ENCODE measurements at places on chromosomes 11 and 22.

GRCh38 chr11:67562963-67563704 is 20.5 kb upstream of the GSTP1 start:
- DNase-seq: no peak

- no peak for DNase-seq
Measured at GRCh38 chr11:35247863-35248262, 108.9 kb downstream of the CD44 start.

- DNase-seq: no peak
Measured at GRCh38 chr22:41565403-41566054, 4.7 kb downstream of the CSDC2 start.

- DNase-seq: no peak
Measured at GRCh38 chr22:39259666-39260065, 14.9 kb upstream of the PDGFB start.

- DNase-seq: no peak
Measured at GRCh38 chr11:37858398-37858797, 1260.4 kb upstream of the RAG2 start.

- DNase-seq: no peak
Measured at GRCh38 chr11:117175781-117176180, 2.8 kb upstream of the SIDT2 start.

DNA sequence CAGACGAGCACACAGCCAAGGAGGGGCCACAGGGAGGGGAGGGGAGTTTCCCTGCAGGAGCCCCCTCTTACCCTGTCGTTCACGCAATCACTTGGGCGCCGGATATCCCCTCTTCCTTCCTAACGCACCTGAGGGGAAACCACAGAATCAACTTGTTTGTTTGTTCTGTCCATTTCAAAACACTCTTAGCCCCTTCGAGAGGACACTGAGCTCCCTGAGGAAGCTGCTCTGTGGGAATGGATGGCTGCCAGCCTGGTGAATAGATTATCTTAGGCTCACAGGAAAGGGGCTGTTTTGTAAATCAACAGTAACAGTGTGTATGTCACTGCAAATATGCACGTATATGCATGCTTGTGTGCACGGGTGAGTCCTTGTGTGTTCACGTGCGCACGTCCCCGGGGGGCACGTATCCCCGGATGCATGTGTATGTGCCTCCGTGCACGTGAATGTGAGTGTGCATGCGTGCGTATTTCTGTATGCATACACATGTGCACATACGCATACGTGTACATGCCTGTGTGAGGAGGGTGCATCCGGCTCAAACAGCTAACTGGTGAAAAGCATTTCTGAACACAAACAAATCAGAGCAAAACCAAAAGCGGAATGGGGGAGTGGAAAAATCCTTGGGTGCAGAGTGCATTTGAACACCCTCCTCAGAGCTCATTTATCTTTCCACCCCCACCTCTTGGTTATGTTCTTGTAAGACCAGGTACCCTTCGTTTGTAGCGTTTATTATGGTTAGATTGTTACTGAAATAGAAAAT is 7.2 kb downstream of the ARSA start:
- DNase-seq: peak; percentile 71

- no peak for DNase-seq
Measured at GRCh38 chr11:3136546-3137455, 28.3 kb downstream of the OSBPL5 start.

DNA sequence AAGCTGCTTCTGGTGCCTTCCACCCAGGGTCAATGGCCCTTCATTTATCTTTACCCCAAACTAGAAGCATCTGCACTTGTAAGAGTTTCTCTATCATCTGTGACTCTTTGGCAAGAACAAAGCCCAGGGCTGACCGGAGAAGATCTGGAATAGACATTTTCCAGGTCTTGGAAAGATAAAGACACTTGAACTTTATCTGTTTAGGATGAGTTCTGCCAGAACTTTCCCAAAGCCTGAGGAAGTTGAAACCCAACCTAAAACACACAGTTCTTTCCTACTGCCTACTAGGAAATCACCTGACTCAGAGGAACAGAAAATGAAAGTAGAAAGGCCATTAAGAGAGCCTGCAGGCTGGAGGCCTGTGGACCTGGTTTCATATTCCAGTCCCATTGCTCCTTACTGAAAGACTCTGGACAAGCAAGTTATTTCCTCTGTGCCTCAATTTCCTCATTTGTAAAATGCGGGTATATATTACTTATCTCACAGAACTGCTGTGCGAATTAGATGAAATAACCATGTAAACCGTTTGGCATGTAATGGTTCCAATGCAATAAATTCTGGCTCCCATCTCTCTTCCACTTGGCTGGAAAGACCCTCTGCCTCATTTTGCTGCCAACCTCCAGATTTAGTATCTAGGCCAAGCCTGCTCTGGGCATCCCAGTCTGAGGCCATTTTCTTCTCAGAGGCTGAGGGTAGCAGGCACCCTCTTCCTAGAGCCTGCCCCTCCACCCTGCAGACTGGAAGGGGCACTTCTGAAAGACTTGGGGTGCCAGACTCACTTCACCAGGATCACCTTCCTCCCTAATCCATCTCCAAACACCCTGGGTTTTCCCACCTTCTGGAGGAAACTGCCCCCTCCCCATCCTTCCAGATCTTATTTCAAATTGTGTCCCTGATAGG is 1.2 kb downstream of the UBE2L6 start:
- peak; percentile 22 for DNase-seq

DNA sequence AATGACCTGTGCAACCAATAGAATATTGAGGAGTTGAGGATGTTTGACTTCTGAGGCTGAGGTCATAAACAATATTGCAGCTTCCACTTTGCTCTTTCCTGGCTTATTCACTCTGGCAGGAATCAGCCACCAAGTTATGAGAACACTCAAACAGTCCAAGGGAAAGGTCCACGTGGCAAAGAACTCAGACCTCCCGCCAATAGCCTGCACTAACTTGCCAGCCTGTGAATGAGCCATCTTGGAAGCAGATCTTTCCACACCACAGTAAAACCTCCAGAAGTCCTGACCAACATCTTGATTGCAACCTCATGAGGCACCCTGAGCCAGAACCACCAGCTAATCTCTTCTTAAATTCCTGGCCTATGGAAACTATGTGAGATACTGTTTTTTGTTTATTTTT is 22.7 kb upstream of the PICALM start:
- no peak for DNase-seq

DNA sequence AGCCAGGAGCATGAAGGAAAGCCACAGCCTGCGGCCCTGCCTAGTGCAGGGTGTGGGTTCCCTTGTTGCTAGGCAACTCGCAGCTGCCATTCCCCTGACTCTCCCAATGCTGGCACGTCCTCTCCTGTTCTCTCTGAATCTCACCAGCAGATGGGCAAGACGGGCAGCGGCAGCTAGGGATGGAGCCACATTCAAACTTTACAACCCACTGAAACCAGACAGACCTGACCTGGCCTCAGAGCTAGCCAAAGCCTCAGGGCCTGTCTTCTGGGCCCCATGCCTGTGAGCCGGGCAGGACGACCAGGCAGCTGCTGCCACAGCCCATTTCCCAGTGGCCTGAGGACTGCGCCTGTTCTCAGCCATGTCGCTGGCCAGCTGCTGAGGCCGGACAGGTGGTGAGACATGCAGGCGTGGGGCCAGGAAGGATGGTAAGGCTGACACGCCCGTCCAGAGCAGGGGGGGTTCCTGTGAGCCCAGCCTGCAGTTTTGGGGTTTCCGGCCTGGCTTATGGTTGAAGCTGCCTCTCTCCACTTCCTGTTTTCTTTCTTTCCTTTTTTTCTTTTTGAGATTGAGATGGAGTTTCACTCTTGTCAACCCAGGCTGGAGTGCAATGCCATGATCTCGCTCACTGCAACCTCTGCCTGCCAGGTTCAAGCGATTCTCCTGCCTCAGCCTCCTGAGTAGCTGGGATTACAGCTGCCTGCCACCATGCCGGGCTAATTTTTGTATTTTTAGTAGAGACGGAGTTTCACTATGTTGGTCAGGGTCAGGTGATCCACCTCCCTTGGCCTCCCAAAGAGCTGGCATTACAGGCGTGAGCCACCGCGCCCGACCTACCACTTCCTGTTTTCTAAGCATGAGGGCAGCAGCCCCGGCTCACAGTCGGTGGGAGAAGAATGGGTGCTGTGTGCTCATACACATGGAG is 4.1 kb downstream of the SUN2 start:
- DNase-seq: peak; percentile 73

DNA sequence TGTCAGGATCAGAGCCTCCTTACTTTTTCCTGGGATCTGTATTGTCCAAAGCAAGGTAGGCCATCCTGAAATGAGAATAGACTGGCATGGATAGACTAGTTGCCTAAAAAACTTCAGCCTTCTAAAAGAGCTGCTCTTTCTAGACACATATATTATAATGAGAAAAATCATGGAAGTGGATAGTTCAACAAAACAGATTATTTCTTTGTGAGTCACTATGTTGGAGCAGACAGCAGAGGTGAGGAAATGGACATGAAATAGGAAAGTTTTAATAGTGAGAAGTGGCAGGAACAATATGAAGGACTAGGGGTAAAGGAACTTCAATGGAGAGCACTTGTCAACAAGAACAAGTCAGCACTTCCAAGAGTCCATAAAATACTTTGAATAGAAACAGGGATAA is 101.9 kb upstream of the ANO3 start:
- no peak for DNase-seq

GRCh38 chr11:75103380-75104026 is 6.8 kb upstream of the OR2AT4 start:
- DNase-seq: no peak

DNA sequence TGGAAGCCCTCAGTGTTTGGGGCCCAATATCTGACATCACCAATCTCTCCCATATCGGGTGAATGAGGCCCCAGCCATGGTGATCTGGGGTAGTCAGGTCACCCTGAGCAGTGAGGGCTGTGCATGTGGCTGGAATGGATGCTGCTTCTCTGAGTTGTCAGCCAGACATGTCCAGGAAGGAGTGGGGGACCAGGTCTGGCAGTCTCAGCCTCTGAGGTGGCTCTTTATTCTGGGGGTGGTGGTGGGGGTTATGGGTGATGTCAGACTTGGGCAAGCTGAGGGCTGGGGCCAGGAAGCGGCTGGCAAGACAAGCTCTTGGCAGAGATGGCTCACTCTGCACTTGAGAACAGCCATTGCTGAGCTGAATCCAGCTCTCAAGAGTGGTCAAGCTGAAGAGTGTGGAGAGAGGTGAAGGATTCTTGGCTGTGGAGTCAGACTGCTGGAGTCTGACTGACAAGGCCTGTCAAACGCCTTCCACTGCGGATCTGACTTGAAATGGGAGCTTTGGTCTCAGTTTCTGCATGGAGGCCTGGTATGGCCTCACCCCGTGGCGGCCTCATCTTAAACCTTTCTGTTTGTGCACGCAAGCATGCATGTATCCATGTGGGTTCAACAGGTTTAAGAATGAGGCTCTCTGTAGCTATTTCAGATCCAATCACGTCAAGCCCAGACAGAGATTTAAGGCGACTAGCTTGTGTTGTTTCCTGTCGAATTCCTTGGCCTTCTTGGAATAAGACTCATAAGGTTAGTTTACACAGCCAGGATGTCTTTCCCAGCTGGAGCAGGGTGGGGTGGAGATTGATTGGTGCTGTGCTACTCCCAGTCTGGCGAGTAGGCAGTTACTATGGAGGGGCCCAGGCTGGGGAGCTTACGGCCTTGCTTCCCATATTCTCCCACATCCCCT is 83.9 kb upstream of the TIMP3 start:
- DNase-seq: no peak

DNA sequence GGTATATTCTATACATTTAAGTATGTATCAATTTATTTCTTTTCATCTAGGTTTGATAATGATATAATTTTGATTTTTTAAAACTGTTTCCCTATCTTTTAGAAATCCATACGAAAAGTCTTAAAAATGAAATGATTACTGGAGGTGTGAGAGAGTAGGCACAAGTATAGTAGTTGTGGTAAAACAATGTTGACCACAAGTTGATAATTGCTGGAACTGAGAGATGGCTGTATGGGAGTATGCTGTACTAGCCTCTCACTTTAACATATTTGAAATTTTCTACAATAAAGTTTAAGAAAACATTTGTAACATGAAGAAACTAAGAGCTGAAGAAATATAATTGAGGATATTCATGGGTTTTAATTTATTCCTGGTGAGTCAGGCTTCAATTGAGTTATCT is 30.0 kb downstream of the FSHB start:
- no peak for DNase-seq

DNA sequence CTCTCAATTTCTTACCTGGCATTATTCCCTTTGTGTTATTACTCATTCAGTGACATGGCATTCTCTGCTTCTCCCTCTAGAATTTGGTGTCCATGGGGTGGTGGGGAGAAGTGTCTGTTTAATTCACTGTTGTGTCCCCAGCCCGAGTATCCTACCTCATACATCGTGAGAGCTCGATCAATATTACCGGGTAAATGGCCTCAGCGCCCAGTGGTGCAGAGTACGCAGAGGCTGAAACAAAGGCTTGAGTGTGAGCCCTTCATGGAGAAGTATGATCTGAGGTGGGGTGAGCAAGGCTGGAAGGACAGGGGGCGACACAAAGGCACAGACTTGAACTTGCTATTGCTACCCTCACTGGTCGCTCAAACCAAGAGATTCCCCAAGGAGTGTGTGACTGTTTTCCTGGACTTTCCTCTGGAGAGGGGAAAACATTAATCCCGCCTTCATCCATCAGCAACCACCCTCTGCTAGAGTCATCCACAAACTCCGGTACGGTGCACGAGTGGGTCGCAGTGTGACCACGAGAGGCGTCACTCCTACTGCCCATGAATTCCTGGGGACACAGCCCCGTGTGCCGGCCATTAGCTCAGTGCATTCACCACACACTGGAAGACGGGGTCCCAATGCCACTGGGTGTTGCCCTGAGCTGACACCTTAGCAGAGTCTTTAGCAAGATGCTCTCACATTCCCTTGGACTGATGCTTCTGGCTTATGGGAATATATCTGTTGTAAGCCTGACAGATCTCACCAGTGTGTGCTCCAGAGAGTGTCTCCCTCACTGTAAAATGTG is 35.0 kb upstream of the CCND1 start:
- no peak for DNase-seq

DNA sequence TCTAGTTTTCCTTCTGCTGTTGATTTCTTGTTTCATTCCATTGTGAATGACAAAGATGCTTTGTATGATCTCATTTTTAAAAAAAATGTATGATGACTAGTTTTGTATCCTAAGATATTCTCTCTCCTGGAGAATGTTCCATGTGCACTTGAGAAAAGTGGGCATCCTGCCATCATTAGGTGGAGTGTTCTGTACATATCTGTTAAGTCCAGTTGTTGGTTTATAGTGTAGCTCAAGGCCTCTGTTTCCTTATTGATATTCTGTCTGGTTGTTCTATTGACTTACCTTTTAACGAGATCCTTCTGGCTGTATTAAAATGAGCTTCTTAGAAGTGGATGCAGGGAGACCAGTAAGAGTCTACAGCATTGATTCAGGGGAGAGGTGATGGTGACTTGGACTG is 35.2 kb downstream of the SGSM1 start:
- DNase-seq: no peak

DNA sequence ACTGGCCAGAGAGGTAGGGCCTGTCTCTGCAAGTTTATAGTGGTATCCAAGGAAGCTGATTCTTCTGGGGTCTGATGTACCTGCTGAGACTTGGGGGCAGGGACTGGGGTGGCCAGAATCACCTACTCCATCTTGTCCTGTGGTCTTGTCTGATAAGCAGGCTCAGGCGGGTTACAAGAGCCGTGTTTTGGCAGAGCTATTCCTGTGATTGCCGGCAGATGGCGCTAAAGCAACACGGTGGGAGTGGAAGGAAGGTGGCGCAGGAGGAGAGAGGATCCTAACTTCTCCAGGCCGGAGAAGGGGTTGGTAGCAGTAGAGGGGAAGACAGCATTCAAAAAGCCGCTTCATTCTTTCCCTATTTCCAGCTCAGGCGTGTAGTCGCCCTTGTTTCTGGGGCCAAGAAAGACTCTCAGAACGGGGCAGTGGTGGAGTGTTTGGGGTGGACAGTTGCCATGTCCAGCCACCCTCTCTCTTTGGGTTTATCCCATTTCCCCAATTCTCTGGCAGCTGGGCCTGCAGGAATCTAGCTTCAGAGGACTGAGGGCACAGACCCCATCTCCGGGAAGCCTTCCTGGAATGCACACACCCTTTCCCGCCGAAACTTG is 15.1 kb downstream of the CHRM1 start:
- DNase-seq: peak; percentile 77

Data from memory B cell (primary cell).